Colonic mucosa (tissue), 4 donors: ENCODE measurements at places on chromosomes 1 and 21. TPM values are rescaled to one million over a fixed set of nuclear protein-coding genes. Genes with fewer than 3 reads are reported as not detected.

DNA sequence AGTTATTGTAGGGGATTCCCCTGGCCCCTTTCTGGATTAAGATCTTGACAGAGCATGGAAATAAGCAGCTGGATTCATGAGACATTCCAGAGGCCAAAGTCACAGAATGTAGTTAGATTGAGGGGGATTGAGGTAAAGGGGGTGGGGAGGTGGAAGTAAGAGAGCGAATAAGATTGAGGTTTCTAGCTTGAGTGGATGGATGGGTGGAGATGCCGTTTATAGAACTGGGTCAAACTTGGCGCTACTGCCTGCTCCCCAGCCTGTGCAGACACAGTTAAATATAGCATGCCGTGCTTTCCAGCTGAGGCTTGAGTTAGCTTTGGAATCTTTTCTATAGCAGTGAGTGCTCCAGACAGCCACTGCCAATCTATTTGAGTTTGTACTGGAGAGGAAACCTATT, 85.7 kb downstream of the DYRK1A start:
- DNase-seq, result no peak

DNA sequence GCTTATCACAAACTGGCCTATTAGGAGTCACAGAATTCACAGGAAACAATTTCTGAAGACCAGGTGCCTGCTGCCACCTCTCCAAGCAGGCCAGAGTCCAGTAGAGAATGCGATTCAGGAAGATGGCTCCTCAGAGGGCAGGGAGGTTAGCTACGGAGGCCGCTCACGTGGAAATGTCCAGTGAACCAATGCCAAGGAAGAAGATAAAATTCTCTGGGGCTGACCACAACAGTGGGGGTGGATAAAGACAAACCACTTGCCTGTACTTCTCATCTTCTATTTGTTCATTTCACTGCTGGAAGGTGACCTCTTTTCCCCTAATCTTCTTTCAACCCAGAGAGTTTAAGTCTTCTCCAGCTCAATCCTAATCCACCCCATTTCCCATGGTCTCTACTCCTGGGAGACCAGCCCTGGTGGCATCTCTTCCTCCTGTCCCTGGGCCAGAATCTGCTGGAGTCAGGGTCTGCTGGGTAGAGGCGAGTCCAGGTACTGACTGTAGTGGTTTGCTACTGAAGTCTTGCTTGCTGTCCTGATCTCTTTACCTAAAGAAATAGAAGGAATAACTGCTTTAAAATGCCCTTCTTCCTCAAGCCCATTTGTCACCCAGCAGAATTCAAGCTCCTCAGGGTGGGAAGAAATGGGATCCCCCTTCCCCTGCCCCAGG, 3.2 kb downstream of the PSRC1 start:
- DNase-seq, result no peak

GRCh38 chr1:162719678-162720077, 70.8 kb upstream of the HSD17B7 start:
- DNase-seq, result no peak

- DNase-seq, result no peak
These were observed 140.2 kb upstream of the TIAM1 start for GRCh38 chr21:31484219-31484618.

DNA sequence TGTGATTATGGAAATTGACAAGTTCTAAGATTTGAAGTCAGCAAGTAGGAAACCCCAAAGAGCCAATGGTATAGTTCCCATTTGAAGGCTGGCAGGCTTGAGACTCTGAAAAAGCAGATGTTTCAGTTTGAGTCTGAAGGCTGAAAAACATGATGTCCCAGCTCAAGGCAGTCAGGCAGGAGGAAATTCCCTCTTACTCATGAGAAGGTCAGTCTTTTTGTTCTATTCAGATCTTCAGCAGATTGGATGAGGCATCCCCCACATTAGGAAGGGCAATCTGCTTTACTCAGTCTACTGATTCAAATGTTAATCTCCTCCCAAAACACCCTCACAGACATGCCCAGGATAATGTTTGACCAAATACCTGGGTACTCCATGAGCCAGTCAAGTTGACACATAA, 372.5 kb upstream of the ST6GALNAC5 start:
- DNase-seq, result no peak

DNA sequence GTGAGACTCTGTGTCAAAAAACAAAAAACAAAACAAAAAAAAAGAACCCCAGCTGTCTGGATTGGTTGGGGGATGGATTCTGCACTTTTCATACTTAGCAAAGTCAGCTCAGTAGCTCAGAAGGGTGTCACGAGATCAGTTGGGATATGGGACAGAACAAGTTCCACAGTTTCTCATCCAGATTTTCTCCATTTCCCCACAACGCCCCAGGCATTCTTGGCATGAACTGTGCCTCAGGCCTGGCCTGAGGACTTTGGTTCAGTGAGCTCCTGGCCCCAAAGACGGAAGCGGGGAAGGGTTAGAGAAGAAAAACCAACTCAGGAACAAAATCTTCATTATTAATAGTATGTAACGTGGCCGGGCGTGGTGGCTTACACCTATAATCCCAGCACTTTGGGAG, 1.9 kb downstream of the AKR7A2 start:
- DNase-seq, result no peak

DNA sequence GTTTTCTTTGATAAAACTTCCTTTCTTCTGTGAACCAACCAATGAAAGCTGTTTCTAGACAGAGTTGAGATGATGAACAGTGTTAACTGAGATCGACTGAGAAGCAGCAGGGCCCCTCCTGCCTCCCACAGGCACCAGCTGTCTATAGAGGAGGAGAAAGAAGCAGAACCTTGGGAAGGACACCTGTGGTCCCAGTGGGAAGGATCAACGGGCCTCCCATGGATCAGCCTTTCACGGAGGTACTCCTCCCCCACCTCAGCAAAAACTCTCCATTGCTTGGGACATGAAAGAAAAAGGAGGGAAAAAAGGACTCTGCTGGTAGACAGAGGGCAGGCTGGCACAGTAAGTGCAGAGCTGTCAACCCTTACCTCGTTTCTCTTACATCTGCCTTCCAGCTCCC, 40.5 kb downstream of the PLPPR5 start:
- no peak for DNase-seq

GRCh38 chr21:37460196-37460595, 93.6 kb downstream of the DYRK1A start:
- DNase-seq, result no peak

- no peak for DNase-seq
These were observed 19.9 kb upstream of the SLC35F3 start for GRCh38 chr1:233884461-233885151.

DNA sequence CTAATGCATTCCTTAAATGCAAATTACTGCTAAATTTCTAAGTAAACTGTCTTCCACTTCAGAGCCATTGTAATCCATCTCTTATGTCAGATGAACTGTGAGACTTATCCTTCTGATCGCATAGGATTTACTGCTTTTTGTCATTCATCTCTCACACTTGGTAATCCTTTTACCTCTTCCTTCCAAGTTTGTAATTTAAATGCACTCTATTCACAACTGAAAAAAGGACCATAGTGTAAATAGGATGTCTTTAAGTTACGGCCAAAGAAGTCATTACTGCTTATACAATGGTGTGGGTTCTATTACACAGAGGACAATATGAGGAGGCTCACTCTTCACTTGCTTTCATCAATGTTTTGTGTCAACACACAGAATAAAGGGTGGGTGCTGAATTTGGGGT, 393.3 kb downstream of the PTBP2 start:
- DNase-seq, result no peak

DNA sequence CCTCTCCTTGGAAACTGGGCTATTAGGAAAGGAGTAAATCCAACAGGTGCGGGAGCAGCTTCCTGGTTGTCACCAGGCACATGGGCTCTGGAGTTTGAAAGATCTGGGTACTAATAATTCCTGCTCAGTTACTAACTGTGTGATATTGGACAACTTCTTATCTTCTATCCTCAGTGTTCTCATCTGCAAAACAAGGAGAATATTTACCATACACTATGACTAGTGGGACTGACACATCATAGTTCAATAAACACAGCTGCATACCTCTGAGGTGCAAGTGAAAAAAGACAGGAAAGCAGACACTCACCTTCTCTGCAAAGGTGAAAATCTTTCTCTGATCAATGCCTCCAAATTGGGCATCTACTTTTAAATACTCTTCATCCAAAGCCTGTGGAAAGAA, 19.7 kb downstream of the YARS1 start:
- DNase-seq, result no peak

DNA sequence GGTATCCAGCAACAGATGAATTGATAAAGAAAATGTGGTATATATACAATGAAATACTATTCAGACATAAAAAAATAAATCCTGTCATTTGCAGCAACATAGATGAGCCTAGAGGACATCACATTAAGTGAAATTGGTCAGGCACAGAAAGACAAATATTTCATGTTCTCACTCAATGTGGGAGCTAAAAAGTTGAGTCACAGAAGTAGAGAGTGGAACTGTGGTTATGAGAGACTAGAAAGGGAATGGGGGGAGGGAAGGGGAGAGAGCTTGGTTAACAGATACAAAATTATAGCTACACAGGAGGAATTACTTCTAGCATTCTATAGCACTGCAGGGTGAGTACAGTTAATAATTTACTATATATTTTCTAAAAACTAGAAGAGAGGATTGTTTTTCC, 37.1 kb upstream of the SERPINC1 start:
- DNase-seq, result no peak

- no peak for DNase-seq
These were observed 81.0 kb downstream of the RGS7 start for GRCh38 chr1:241275981-241276380.

- DNase-seq, result no peak
These were observed 72.4 kb downstream of the ABCA4 start for GRCh38 chr1:94048413-94049164.

Gene OR10Z1
- total RNA-seq, result not detected

Gene C1orf94
- total RNA-seq, result not detected

Gene TMPRSS3
- 0.82 TPM for total RNA-seq

Gene OR2L5
- not detected for total RNA-seq

Gene FCRL2
- 0.40 TPM for total RNA-seq

Gene FCAMR
- 0.56 TPM for total RNA-seq

Gene PLA2G2F
- not detected for total RNA-seq
